A673 (cell line): ENCODE measurements at places on chromosomes 4 and X. TPM values are rescaled to one million over a fixed set of nuclear protein-coding genes. Genes with fewer than 3 reads are reported as not detected.

GRCh38 chrX:68874076-68874475 is 45.3 kb downstream of the EFNB1 start:
- H3K4me1 ChIP-seq = no peaks in the 10 kb centered on the region
- H3K27me3 ChIP-seq = peaks cover 4% of the 10 kb centered on the region
- no peak overlapping the region for H3K4me3 ChIP-seq
- DNase-seq = no peak

- H3K27me3 ChIP-seq = no peaks in the 10 kb centered on the region
- no peak for DNase-seq
- no peaks in the 10 kb centered on the region for H3K36me3 ChIP-seq
- H3K4me3 ChIP-seq = no peak overlapping the region
- H3K4me1 ChIP-seq = no peaks in the 10 kb centered on the region
These were observed 103.4 kb upstream of the GRXCR1 start for GRCh38 chr4:42789041-42789567.

- H3K27ac ChIP-seq = no peak overlapping the region
- no peaks in the 10 kb centered on the region for H3K36me3 ChIP-seq
- no peaks in the 10 kb centered on the region for H3K4me1 ChIP-seq
- peaks cover 61% of the 10 kb centered on the region for H3K27me3 ChIP-seq
- no peak overlapping the region for H3K4me3 ChIP-seq
These were observed 960 bp upstream of the IL1RAPL1 start for GRCh38 chrX:28586286-28586685.

- no peak overlapping the region for H3K27ac ChIP-seq
- DNase-seq = peak; percentile 19
- no peaks in the 10 kb centered on the region for H3K36me3 ChIP-seq
These were observed 65.6 kb downstream of the RAB40A start for GRCh38 chrX:103453655-103454054.

- H3K27me3 ChIP-seq = no peaks in the 10 kb centered on the region
- no peaks in the 10 kb centered on the region for H3K4me1 ChIP-seq
- no peaks in the 10 kb centered on the region for H3K36me3 ChIP-seq
- no peak overlapping the region for H3K27ac ChIP-seq
- no peak overlapping the region for H3K4me3 ChIP-seq
- no peak for DNase-seq
These were observed 292.9 kb downstream of the IL1RAPL1 start for GRCh38 chrX:28880136-28880535.

GRCh38 chr4:86891762-86892635 is at the start of gene C4orf36:
Gene C4orf36 (minus strand): TSS chr4:86892422. CDS start chr4:86891520, 902 bp downstream.
- H3K4me3 ChIP-seq = peak within 1 kb of the TSS; percentile 60
- no peaks in the 10 kb centered on the region for H3K36me3 ChIP-seq
- peak within 1 kb of the TSS; percentile 89 for H3K27ac ChIP-seq
- peaks cover 17% of the 10 kb centered on the region for H3K4me1 ChIP-seq

- no peak overlapping the region for H3K27ac ChIP-seq
- no peaks in the 10 kb centered on the region for H3K36me3 ChIP-seq
- H3K4me1 ChIP-seq = peaks cover 20% of the 10 kb centered on the region
- no peak overlapping the region for H3K4me3 ChIP-seq
- H3K27me3 ChIP-seq = no peaks in the 10 kb centered on the region
These were observed 71.3 kb downstream of the STIM2 start for GRCh38 chr4:26931966-26932365.

DNA sequence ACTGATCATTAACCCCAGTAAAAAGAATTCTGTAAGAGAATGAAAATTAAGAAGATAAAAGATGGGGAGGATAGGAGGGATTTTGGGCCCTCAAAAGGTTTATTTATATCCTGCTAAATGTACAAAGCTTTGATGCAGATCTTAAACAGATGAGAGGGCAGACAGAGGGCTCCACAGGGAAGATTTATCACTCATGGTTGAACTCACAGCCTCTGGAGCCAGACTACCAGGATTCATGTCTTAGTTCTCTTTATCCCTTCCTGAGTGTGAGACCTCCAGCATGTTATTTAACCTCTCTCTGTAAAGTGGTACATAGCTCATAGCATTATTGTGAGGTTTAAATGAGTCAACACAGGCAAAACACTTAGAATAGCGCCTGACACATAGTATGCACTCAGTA is 74.4 kb downstream of the SOWAHB start:
- H3K27me3 ChIP-seq = no peaks in the 10 kb centered on the region
- DNase-seq = no peak
- H3K4me1 ChIP-seq = no peaks in the 10 kb centered on the region
- H3K36me3 ChIP-seq = no peaks in the 10 kb centered on the region
- H3K4me3 ChIP-seq = no peak overlapping the region

- no peaks in the 10 kb centered on the region for H3K27me3 ChIP-seq
- DNase-seq = no peak
- H3K4me3 ChIP-seq = no peak overlapping the region
- no peaks in the 10 kb centered on the region for H3K4me1 ChIP-seq
- H3K27ac ChIP-seq = no peak overlapping the region
These were observed 48.0 kb downstream of the MAGEA9 start for GRCh38 chrX:149829751-149830191.

DNA sequence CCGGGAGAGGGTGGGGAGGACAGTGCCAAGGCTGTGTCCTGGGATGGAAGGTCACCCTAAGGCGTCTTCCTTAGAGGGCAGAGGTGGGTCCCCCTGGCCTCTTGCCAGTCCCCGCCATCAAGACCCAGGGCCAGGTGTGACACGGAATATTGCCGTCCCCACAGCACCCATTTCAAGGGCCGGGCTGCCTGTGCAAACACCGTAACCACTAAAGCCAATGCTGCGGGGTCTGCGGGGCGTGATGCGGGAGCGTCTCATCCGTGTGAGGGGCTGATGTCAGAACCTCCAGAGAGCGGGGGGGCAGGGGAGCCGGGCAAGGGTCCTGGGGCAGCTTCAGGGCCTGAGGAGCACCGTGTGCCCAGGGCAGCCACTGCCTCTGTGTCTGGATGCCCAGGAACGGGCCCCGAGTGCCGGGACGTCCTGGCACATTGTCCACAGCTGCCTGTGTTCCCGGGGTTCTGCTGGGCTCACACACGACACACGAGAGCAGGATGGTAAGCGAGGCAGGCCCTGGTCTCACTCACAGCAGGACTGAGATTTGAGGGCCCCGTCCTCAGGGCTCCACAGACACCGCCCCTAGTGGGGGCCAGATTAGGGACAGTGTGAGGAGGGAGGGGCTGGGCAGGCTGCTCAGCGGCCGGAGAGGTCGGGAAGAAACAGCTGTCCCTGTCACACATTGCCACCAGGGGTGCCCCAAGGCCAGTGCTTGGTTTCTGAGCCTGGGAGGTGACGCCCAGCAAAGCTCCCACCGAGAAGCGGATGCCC is 29.2 kb downstream of the NKX1-1 start:
- H3K4me3 ChIP-seq = no peak overlapping the region
- H3K4me1 ChIP-seq = no peaks in the 10 kb centered on the region
- no peaks in the 10 kb centered on the region for H3K36me3 ChIP-seq
- H3K27me3 ChIP-seq = no peaks in the 10 kb centered on the region
- no peak overlapping the region for H3K27ac ChIP-seq

GRCh38 chrX:11334165-11334564 is 41.0 kb downstream of the AMELX start:
- H3K27ac ChIP-seq = no peak overlapping the region
- H3K4me1 ChIP-seq = no peaks in the 10 kb centered on the region
- H3K27me3 ChIP-seq = no peaks in the 10 kb centered on the region

- DNase-seq = no peak
- peaks cover 5% of the 10 kb centered on the region for H3K27me3 ChIP-seq
- H3K27ac ChIP-seq = no peak overlapping the region
These were observed 290.7 kb upstream of the PPARGC1A start for GRCh38 chr4:24180586-24180985.

DNA sequence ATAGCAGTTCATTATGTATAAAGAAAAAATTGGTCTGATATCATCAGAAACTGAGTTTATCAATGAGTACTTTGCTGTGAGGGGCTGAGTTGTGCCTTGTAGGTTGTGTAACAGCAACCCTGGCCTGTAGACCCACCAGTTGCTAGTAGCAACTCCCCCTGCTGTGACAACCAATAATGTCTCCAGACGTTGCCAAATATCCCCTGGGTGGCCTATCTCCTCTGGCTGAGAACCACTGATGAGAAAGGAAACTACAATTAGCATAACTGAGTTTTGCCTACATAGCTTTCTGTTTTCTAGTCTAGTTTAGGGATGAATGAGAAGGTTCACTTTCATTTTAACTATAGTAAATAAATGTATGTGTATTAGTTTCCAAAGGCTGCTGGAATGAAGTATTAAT is 234.1 kb downstream of the CPE start:
- H3K4me1 ChIP-seq = peaks cover 18% of the 10 kb centered on the region
- H3K27me3 ChIP-seq = no peaks in the 10 kb centered on the region
- peak overlapping the region; percentile 29 for H3K27ac ChIP-seq
- peak; percentile 86 for DNase-seq
- no peaks in the 10 kb centered on the region for H3K36me3 ChIP-seq

DNA sequence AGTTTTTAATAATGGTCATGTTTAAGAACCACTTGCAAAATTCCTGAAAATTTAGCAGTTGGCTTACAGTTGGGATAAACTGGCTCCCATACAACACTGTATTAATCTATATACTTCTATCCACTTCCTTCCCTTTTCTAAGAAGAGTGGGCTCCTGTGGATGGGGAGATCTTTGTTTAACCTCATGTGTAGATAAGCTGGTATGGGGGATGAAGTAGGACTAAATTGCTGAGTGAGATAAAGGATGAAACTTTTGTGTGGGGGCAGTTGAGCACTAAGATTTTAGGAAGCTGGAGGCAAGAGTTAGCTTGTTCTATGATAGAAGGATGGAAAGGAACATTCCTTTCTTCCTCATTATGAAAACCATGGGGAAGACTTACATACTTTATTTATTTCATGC is 54.6 kb upstream of the ATP8A1 start:
- H3K4me1 ChIP-seq = no peaks in the 10 kb centered on the region
- no peak for DNase-seq
- H3K36me3 ChIP-seq = no peaks in the 10 kb centered on the region
- no peak overlapping the region for H3K4me3 ChIP-seq
- no peak overlapping the region for H3K27ac ChIP-seq

- peaks cover 12% of the 10 kb centered on the region for H3K4me1 ChIP-seq
- H3K4me3 ChIP-seq = no peak overlapping the region
- DNase-seq = peak; percentile 46
- H3K36me3 ChIP-seq = no peaks in the 10 kb centered on the region
- H3K27ac ChIP-seq = no peak overlapping the region
- no peaks in the 10 kb centered on the region for H3K27me3 ChIP-seq
These were observed 1.7 kb upstream of the PRRG1 start for GRCh38 chrX:37347420-37347819.

DNA sequence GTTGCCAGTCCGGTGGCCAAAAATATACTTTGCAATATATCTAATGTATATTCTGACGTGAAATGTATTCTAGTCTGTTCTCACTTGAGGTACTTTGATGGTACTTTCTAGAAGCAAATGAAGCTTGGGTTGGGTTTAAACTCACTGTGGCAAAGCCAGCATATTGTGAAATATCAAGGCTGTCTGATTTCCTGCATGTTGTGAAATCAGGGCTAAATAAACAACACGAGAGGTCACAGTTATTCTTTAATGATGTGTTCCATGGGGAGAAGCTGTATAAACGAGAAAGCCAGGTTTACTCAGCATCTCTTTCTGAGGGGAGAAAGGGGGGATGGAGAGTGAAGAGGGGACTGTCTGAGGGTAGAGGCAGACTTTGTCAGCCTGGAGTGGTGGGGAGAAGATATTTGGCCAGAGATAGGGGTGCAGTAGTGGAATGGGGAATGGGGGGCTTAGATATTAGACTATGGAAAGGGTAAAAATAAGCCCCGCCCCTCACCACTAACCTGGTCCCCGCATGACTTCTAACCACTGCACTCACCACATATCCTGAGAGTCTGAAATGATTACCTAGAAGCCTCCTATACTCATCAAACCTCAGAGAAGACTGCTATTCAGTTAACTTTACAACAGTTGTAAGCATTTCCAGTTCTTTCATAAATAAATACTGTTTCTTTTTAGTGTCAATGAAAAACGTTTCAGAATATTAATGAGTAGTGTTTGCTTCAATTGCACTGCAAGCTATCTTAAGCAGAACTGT is 5.9 kb upstream of the SCARB2 start:
- no peaks in the 10 kb centered on the region for H3K36me3 ChIP-seq
- DNase-seq = no peak
- no peak overlapping the region for H3K27ac ChIP-seq
- no peaks in the 10 kb centered on the region for H3K27me3 ChIP-seq
- peaks cover 6% of the 10 kb centered on the region for H3K4me1 ChIP-seq

The RRH gene
- 0.28 and 0.47 TPM in 2 replicates for total RNA-seq

The BMX gene
- total RNA-seq = not detected in 2 replicates
